ENCODE measurements at places on chromosomes 7 and 10. TPM values are rescaled to one million over a fixed set of nuclear protein-coding genes. Genes with fewer than 3 reads are reported as not detected.

TMEM270 gene
- not detected for total RNA-seq

TMEM213 gene
- total RNA-seq = not detected

INA gene
- total RNA-seq = under 0.01 TPM

NUTM2D gene
- 0.65 TPM for total RNA-seq
